Stimulated activated CD4-positive, alpha-beta T cell treated with anti-CD3 and anti-CD28 coated beads, Interleukin-4, amount 100 ng/mL, for 4 hours (primary cell): ENCODE measurements at places on chromosomes 6 and 20.

GRCh38 chr6:158219228-158219627 lies 51.1 kb downstream of the GTF2H5 start:
- DNase-seq: no peak

GRCh38 chr6:33746036-33746600 lies 587 bp downstream of the IP6K3 start:
- no peak for DNase-seq

GRCh38 chr6:23659125-23659524 lies 466.9 kb upstream of the NRSN1 start:
- no peak for DNase-seq

- peak; percentile 53 for DNase-seq
These were observed 61.1 kb upstream of the CCN6 start for GRCh38 chr6:111992851-111993250.

DNA sequence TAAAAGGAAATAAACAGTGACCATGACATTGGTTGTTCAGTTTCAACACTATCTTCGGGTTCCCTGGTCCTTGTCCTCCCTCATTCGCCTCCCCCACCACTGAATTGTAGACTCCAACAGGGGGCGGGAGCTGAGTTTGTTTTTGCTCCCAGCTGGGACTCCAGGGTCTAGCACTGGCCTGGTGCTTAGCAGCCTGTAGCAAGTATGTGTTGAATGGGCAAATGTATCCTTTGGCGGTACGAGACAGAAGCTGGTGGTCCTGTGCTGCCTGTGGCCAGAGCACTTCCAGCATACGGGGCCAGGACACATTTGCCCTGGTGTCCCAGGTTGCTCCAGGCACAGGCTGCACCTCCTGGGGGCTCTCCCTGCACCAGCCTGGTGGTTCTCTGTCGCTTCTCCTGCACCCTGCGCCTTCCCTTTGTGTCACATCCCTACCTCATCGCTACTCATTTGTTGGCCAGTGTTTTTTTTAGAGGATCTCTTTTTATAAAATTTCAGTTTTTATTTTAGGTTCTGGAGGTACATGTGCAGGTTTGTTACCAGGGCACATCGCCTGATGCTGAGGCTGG lies 40.1 kb downstream of the PHACTR3 start:
- DNase-seq: no peak

GRCh38 chr6:139534472-139535115 lies 160.1 kb upstream of the CITED2 start:
- DNase-seq: no peak

DNA sequence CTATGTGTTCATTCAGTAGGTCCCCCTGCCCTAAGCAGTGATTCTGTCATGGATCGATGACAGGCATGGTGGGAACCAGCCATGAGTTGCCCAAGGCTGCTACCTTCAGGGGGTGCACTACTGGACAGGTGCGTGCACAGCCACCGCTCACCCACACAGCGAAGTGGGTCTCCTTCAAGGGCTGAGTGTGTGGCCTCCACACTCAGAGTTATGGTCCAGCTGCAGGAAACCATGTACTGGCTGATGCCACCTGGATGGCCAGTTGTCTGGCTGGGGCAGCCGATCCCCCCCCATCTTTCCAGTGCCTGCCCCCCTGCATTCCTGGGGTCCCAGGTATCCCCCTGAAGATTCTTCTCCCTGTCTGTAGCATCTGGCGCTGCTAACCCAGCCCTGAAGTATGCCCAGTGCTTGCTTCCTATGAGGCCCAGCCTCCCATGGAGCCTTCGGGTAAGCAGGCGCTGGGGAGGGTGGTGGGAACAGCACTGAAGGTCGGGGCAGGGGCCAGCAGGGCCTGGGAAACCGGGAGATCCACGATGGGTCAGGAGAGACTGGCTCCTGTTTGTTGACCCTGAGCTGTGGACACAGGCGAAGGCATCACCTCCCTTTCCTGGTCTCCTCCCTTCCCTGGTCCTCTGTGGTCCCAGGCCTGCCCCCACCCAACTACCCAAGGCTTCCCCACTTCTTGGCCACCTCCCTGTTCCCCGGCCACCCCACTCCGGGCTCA lies 106.0 kb downstream of the VEGFA start:
- no peak for DNase-seq

DNA sequence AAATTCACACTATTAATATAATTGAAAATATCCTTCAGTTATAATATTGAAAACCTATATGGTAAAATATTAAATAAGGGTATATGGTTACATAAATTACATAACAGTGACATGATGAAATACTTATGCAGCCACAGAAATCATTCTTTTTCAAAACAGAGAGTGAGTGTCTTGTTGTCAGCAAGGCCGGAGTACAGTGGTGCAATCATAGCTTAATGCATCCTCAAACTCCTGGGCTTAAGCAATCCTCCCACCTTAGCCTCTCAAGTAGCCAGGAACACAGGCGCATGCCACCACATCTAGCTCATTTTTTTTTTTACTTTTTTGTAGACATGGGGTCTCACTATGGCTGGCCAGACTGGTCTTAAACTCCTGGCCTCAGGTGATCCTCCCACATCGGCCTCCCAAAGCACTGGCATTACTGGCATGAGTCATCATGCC lies 40.4 kb downstream of the FAM8A1 start:
- DNase-seq: no peak

- DNase-seq: no peak
These were observed 134.8 kb downstream of the TAF4 start for GRCh38 chr20:61930776-61931475.

GRCh38 chr6:97275804-97276203 lies 7.2 kb downstream of the MMS22L start:
- no peak for DNase-seq

DNA sequence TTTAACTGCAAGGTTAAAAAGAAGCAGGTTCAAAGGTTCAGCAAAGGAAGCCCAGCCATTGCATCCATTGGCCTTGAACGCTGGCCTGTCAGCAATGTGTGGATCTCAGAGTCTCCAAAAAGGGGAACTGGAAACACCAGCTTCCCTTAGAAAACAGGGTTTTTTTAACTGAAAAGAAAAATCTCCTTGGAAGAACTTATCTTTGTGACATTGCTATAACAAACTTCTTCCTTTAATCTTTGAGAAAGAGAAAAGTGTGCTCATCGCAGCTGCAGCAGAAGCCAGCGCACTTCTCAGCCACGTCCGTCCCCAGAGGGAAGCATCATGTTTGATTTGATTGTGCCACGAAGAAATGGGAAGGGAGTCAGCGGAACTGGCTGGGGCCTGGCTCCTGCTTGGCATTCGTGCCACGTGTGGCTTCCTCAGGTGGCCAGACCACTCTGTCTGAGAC lies 215.0 kb downstream of the SYNDIG1 start:
- no peak for DNase-seq

DNA sequence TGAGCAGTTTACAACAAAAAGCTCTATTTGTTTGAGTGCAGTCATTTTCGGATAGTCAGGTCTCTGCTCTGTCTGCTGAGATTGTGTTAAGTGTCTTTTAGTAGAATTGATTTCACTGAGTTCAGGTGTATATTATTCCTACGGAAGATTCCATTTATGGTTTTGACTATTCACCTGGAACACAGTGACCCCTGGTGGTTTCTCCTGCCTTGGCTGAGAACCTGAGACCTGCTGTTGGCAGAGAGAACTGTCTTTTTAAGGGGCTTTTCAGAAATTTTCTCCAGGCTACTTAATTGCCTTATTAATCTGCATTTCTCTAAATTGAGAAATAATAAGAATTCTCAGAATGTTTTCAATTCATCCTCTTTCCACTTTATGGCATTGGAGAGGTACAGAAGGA lies 508.0 kb downstream of the TBC1D32 start:
- DNase-seq: no peak

DNA sequence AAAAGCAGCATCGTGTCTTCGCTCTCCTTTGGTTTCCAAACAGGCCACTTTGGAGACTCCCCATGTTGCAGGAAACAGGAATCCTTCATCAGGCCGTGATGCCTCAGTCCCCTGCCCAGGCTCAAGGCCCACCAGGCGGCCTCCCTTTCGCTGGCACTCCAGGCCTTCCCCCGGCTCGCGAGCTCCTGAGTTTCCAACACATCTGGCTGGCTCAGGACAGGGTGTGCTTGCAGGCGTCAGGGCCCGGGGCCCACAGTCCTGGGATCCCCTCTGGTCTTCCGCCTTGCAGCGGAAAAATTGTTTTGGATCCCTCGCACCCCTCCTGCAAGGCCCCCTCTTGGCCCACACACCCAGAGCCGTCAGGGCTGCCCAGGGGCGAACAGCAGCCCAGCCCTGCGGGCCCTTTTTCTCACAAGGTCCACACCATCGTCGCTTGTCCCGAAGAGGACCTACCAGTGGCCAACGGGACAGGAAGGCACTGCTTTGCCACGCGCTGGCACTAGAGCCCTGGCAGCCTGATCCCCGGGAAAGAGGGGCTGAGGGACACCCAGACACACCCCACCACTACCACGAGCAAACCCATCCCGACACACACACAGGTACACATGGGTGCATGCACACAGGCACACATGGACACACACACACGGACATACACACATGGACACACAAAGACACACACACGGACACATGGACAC lies 1930.9 kb upstream of the DEFB115 start:
- no peak for DNase-seq

GRCh38 chr20:40739841-40740240 lies 50.8 kb upstream of the MAFB start:
- no peak for DNase-seq

GRCh38 chr20:25076731-25077609 lies 5.0 kb downstream of the VSX1 start:
- DNase-seq: no peak

DNA sequence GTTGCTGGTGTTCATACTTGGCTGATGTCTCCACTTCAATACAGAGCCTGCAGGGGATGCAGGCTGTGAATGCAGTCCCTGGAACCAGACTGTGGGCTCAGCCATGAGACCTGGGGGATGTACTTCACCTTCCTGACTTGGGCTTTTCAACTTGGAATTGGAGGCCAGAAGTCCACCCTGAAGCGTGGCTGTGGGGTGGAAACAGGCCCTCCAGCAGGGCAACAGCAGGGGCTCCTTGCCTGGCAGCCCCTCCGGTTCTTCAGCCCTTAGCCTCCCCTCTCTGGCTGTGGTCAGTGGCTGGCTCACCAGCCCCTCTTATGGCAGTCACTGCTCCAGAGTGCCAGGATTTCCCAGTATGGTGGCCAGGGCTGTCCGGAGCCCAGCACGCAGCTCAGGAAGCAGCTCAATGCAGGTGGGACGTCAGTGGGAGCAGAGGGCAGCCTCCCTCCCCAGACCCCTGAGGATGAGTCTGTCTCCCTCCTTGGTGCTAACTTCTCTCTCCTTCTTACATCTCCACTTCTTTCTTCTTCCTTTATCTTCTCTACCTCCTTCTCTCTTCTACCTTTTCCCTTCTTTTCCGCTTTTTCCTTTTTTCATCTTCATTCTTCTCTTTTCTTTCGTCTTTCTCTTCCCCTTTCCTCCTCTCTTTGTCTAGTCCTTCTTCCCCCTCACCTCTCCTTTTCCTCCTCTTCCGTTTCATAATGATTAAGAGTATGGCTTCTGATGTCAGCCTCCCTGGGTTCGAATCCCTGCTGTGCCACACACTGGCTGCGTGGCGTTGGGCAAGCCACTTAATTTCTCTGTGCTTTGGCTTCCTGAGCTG lies 45.3 kb downstream of the SLC52A3 start:
- DNase-seq: no peak

- DNase-seq: peak; percentile 66
These were observed 52.8 kb downstream of the GTF2H5 start for GRCh38 chr6:158220786-158221442.

DNA sequence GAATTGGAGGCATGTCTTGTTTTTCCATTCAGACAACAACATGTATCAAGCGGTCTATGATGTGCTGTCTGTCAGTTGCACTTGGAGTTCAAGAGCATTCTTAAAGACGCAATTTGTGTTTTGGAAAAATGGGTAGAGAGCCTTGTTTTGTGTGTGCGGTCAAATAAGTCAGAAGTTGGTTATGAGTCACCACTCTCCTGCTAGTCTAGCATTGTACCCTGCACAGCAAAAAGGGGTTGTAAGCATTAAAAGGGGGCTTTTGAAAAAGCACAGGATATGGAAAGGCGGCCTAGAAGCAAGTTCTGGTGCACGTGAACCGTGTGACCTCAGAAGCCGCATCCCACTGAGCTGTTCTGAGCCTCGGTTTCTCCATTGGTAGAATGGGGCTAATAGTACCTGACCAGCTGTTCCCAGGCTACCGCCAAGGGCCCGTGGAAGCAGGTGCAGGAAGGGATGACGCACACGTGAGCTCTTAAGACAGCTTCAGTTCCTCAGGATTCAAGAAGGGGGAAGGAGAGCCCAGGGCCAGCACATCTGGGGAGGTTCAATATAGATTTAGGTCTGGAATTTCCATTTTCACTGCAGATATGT lies 61.6 kb upstream of the SNX9 start:
- DNase-seq: no peak

DNA sequence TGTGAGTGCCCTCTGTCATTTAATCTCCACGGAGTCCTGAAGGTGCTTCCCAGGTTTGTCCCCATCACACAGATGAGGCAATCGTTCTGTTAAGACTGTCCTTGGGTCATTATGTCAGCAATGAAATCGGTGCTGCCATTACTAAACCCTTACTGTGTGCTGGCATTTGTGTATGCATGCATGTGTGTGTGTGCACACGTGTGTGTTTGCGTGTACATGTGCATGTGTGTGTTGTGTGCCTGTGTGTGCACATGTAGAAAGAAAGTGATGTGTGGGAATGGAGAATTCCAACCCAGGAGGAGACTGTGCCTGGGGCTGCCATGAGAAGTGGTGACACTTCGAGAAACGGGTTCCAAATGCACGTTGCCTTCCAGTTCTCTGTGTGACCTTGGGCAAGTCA lies 110.3 kb downstream of the CDH26 start:
- DNase-seq: no peak

GRCh38 chr6:132218059-132218696 lies 183.1 kb downstream of the MOXD1 start:
- no peak for DNase-seq

DNA sequence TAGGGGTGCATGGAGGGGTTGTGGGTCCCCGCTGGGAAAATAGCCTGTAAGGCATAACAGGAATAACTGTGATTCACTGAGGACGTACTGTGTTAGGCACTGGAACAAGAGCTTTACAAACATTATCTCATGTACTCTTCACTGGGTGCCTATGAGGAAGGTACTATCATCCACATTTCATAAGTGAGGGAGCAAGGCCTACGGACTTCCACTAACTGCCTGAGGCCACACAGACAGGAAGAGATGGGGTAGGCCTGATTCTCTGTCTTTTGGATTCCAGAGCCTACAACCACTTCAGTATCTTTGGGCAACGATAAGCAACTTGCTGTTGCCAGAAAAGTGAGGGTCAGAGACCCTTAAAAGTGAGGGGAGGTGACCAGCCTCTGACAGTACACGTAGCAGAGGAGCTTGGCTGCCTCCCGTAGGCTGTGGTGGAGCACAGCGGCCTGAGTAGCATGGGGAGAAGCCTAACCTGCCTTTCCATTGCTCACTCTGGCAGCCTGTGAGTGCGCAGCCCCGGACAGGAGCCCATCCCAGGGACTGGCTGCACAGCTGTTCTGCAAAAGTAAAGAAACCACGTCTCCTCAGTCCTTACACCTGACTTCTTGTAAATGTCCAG lies 30.4 kb downstream of the PSMB1 start:
- DNase-seq: no peak

GRCh38 chr6:73134588-73134987 lies 90.7 kb downstream of the KHDC1L start:
- DNase-seq: no peak
